ENCODE measurements at places on chromosomes 3 and 15. TPM values are rescaled to one million over a fixed set of nuclear protein-coding genes. Genes with fewer than 3 reads are reported as not detected.

Gene AHSG
- not detected for total RNA-seq

Gene GPR15
- total RNA-seq = 9.6 TPM

Gene BFSP2
- total RNA-seq = not detected

Gene GPR62
- total RNA-seq = not detected

DNA sequence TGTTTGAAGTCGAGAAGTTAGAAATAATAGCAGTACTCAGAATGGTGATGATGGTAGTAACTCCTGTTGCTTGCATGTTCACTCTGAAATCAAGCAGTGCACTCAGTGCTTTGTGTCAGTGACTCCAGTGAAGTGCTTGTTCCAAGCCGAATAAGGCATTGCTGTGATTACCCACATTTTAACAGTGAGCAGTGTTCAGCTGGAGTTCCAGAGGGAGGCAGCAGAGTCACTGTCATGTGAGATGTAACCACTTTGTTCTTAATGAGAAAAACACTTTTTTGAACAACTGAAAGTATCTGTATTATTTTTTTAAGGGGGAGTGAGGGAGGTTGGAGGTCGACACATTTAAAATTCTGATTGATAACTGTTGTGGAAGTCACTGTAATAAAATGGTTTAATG is 3.7 kb downstream of the MDFIC2 start:
- no peak for DNase-seq

GRCh38 chr3:189981668-189982067 is 139.0 kb downstream of the P3H2 start:
- DNase-seq = no peak

DNA sequence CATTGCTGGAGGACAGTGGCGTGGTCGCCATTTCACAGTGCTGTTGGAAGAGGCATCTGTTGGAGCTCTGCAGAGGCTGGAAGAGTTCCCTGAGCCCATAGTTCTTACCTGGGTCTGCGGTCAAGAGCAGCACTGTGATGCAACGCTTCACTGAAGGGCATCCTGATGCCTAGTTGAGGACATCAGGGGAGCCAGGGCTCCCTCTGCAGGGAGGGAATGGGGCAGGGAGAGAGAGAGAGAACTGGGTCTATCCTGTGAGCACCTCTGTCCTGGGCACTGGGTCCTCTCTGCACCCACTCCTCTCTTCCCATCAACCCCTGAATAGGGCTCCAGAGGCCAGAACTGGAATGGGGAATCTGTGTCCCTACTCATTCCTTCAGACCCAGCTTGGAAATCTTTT is 23.9 kb upstream of the MOBP start:
- DNase-seq = no peak

DNA sequence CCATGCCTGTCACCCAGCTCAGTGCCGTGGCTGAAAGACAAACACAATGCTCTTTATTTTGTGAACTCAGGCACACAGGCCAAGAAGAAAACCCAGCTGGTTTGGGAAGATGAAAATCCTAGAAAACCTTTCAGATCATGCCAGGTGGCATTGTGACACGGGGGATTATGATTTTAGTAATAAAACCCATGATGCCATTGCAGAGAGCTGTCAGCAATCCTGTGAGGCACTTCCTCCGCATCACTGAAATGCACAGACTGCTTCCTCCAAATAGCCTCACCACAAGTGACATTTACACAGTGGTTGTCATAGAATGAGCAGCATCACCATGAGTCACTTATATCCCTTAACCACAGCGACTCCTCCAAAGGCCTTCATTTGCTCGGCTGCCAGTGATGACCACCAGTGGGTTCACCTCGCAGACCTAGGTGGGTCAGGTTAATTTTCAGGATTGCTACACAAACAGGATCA is 22.7 kb downstream of the ABHD6 start:
- DNase-seq = no peak
